ENCODE measurements at places on chromosomes 16 and 17. TPM values are rescaled to one million over a fixed set of nuclear protein-coding genes. Genes with fewer than 3 reads are reported as not detected.

DNA sequence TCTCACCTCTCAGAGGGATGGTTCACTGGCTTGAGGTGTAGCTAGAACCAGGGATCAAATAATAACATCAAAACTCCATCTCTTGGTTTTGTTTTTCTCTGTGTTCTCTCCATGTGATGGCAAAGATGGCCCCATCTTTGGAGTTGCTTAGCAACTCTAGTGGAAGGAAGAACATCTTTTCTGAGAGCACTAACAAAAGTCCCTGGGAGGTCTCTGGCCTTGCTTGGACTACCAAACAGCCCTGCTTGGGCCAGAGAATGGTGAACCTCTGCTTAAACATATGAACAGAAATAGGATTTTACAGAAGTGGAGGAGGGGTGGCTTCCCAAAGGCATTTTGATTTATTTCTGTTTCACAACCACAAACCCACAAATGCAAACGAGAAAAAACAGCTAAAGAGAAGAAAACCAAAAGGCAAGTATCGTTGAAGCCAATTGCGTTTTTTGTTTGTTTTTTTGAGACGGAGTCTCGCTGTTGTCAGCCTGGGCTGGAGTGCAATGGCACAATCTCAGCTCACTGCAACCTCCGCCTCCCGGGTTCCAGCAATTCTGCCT is 13.2 kb downstream of the GABARAPL2 start:
- DNase-seq, result no peak

CCL17 gene
- total RNA-seq, result 0.42 TPM

ERN2 gene
- not detected for total RNA-seq

DNA sequence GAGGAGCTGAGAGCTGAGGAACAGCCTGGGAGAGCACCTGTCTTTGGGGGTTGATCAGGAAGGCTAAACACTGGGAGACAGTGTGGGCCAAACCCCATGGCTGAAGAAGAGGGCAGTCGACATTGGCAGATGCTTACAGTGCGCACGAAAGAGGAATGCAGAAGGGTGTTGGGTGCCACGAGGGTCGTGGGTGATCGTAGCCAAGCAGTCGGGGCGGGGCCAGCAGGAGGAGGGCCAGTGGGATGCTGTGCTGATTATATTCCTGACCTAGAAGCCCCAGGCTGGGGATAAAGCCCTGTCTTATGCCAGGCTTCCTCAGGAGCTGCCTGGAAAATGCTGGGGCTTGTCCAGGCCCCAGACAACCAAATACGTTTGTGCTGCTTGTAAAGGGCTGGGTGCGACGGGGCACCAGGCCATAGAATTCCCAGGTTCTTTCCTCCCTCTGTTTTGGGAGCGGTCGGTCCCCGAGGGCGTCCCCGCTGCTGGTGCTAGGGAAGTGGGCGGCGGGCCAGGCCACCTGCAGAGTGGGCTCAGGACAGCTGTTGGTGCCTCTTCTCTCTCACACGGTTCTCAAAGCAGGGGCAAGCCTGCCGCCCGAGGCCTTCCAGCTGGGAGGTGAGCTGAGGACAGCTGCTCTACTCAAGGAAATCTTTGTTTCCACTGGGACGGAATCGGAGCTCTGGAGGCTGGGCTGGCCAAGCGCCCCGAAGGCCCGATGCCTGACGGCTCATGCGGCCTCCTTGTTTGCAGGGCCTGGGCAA is 10.0 kb downstream of the C1QTNF1 start:
- no peak for DNase-seq

NOG gene
- 0.64 TPM for total RNA-seq

GRCh38 chr17:50602836-50603235 is 31.8 kb upstream of the ABCC3 start:
- DNase-seq, result no peak

DNA sequence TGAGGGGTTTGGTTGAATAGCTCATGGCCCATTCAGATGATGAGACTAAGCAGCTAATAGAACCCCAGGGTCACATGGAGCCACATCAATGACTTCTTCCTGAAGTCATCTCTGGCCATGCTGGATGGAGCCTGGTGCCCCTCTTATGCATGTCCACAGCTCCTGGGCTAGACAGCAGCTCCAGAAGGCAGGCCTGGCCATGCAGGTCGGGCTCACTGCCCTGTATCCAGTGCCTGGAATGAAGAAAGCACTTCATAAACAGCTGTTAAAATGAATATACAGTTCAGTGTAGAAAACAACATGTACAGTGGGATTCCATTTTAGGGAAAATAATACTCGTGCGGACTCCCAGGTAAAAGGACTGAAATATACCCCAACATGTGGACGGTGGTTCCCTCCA is 73.9 kb downstream of the GNAO1 start:
- no peak for DNase-seq

ODAD4 gene
- 0.40 TPM for total RNA-seq

DNA sequence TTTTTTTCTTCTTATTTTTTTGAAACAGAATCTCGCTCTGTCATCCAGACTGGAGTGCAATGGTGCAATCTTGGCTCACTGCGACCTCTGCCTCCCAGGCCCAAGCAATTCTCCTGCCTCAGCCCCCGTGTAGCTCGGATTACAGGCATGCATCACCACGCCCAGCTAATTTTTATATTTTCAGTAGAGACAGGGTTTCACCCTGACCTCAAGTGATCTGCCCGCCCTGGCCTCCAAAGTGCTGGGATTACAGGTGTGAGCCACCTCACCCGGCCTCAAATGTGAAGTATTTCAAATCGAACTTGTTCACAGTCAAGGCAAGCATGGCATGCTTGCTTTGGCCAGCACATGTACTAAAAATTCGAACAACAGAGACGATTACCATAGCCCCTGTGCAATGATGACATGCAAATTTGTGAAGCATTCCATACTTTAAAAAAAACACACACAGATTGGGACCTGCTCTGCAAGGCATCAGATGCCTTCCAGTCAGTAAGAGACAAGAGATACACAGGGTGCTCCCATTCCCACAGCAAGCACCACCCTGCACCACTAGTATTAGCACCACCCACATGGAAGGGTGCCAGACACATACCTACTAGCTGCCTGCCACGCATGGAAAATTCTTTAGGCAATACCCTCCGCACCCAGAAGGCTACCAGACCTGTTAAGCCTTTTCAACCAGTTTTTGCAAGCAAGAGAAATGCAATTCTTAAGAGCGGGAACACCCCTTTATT is 47.2 kb downstream of the ANKRD11 start:
- DNase-seq, result no peak

ST6GALNAC2 gene
- total RNA-seq, result not detected

GRCh38 chr16:89729293-89729692 is 8.0 kb downstream of the ZNF276 start:
- DNase-seq, result no peak

ANKRD13B gene
- total RNA-seq, result 12.3 TPM

HOXB1 gene
- not detected for total RNA-seq

GRCh38 chr17:38673707-38674013 is 1.1 kb downstream of the EPOP start:
- DNase-seq, result no peak

USH1G gene
- total RNA-seq, result not detected

OR1F1 gene
- total RNA-seq, result not detected

DNA sequence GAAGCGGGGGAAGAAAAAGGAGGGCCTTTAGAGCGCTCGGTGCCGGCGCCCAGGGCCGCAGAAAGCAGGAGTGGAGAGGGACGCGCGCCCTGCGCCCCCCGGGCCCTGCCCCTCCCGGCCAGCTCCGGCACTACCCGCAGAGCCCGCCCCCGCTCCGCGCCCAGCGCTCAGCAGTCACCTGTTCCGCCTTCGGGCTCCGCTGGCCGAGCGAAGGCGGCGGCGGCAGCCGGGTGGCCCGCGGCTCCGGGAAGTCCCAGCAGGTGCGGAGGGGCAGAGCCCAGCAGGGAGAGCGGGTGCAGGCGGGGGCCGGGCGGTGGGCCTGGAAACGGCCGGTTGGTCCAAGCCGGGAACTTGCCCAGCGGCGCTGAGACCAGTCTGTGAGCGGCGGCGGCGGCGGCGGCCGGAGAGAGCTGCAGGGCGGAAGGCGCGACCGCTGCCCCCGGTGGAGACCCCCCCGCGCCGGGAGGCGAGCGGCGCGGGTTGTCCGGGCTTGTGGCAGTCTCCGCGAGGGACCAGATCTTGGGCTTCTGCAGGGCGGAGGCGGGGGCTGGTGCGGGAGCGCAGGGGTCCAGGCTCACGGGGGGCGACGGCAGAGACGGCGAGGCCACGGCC is 2.2 kb downstream of the IRX3 start:
- DNase-seq, result no peak

KRT20 gene
- not detected for total RNA-seq

GRCh38 chr17:19702217-19702641 is 14.2 kb downstream of the SLC47A2 start:
- DNase-seq, result no peak

GRCh38 chr17:32141679-32142037 is 644 bp upstream of the RHOT1 start:
- DNase-seq, result no peak

GRCh38 chr16:17832738-17833137 is 362.0 kb upstream of the XYLT1 start:
- DNase-seq, result no peak

DNA sequence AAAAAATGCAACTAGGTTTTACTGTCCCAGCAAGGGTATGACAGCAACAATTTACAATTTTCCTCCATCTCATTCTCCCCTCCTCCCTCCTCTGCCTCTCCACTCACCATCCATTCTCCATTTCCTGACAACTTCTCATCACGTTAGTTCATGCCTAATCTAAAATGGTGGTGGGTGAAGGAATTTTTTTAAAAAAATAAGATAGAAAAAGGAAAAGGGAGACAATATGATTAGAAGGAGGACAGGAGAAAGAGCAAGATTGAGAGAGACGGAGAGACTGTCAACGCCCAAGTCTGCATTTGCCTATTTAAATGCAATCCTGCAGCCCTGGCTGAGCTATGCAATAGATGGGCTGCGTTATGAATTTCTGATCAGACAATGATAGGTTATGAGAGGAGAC is 380.7 kb upstream of the PSMD7 start:
- DNase-seq, result no peak

EVI2B gene
- total RNA-seq, result 102 TPM

TBX4 gene
- total RNA-seq, result not detected

DNA sequence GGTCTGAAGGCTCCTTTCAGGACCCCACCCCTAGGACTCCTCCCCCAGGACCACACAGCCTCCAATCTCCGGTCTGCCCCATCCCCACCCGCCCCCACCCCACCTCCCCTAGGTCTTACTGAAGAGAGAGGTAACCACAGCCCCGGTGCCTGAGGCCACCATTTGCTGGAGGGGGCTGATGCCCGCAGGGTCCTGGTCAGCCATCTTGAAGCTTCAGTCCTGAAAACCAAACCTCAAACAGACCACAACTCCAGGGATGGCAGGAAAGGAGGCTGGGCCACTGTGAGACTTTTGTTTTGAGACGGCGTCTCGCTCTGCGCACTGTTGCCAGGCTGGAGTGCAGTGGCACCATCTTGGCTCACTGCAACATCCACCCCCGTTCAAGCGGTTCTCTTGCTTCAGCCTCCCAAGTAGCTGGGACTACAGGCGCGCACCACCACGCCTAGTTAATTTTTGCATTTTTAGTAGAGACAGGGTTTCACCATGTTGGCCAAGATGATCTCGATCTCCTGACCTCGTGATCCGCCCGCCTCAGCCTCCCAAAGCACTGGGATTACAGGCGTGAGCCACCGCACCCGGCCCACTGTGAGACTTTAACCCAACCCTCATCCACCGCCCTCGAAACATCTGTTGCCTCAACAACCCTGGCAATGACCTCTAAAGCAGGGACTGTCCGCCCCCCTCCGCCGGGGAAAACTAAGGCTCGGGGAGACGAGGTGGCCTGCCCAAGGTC is 1.1 kb downstream of the SLC25A39 start:
- peak; percentile 6 for DNase-seq

- DNase-seq, result no peak
These were observed 16.6 kb upstream of the C16orf74 start for GRCh38 chr16:85767531-85767930.

TNP2 gene
- not detected for total RNA-seq

PROCA1 gene
- total RNA-seq, result 5.7 TPM

DNA sequence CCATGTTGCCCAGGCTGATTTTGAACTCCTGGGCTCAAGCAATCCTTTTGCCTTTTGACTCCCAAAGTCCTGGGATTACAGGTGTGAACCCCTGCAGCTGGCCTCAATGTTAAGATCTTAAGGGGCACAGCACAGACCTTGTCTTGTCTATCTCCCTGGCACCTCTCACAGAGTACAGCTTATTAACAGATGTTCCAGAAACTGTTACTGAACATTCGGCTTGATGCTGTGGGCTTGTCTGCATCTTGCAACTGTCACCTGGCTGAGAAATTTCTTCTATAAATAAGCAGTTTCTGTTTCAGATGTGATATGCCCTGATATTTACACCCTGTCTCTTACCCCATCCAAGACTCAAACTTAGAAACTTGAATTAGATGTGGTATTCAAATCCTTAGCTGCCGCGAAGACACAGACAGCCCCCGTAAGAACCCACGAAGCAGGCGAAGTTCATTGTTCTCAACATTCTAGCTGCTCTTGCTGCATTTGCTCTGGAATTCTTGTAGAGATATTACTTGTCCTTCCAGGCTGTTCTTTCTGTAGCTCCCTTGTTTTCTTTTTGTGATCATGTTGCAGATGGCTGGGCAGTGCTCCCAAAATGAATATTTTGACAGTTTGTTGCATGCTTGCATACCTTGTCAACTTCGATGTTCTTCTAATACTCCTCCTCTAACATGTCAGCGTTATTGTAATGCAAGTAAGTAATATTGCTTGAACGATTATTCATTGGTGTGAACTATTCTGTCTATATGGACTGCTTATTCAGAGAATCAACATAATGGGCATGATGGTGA is at the start of gene TNFRSF17:
Gene TNFRSF17, plus strand, starts transcription at position 450 of the 791 bp plus-strand sequence. Its CDS starts 115 bp downstream, at position 565.
- no peak for DNase-seq

DNA sequence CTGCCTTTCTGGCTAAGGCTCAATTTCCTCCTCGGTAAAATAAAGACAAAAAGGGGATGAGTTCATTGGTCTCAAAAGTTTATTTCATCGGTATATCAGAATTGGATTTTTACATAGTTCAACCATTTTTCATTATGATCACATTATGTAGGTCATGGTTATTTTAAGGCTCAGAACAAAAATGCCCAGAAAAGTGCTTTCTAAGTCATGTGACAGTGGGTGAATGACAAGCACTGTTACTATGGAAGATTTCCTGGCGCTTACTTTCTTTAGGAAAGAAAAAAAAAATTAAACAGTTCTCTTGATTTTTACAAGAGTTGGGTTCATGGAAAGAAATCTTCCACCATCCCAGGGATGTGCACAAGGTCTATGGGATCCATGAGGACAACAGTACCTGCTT is 117.9 kb upstream of the CES5A start:
- DNase-seq, result no peak

DNA sequence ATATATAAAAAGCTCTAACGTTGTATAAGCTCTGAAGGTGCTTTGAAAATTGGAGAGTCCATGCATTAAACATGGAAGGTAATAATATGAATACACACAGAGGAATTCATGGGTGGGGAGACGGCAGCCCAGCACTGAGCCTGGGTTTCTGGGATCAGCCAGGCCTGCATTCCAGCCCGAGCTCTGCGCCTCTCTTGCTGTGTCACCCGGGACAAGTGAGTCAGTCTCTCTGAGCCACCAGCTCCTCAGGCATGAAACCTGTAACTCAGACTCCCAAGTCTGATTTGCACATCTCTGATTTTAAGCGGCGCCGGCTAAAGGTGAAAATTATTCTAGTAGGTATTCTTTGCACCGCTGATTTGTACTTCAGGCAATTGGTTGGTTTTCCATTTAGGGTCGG is 238.8 kb downstream of the MRTFB start:
- no peak for DNase-seq

- no peak for DNase-seq
These were observed 218.8 kb upstream of the CHMP6 start for GRCh38 chr17:80772906-80773242.

GRCh38 chr17:64622931-64623654 is 39.0 kb downstream of the SMURF2 start:
- DNase-seq, result no peak

GRCh38 chr16:48361540-48362144 is 23.6 kb downstream of the SIAH1 start:
- DNase-seq, result no peak

SLC4A1 gene
- not detected for total RNA-seq

- DNase-seq, result no peak
These were observed 160.8 kb downstream of the CA10 start for GRCh38 chr17:51997723-51998122.

Measured in activated CD4-positive, alpha-beta T cell treated with anti-CD3 and anti-CD28 coated beads, Interleukin-2, amount 10 ng/mL, durations not matched to agents 7 days and 5 days (primary cell).